ENCODE measurements at places on chromosomes 2 and 18. TPM values are rescaled to one million over a fixed set of nuclear protein-coding genes. Genes with fewer than 3 reads are reported as not detected.

Gene SPHKAP
- total RNA-seq = 74.7 TPM

Gene RNU2-63P
- total RNA-seq = not detected

Gene SCG2
- total RNA-seq = 0.07 TPM

Gene UGT1A5
- total RNA-seq = not detected

Gene LYG2
- not detected for total RNA-seq

Gene IDH1
- total RNA-seq = 138 TPM

Gene TCF23
- not detected for total RNA-seq

Gene RESP18
- total RNA-seq = not detected

Data from cardiac muscle cell (in vitro differentiated cells and primary cell).